ENCODE measurements at places on chromosomes 4 and X.

- no peak for DNase-seq
Observed at GRCh38 chr4:184409911-184410692, 64.2 kb downstream of the IRF2 start.

- no peak for DNase-seq
Observed at GRCh38 chr4:17662694-17663093, 48.3 kb downstream of the MED28 start.

DNA sequence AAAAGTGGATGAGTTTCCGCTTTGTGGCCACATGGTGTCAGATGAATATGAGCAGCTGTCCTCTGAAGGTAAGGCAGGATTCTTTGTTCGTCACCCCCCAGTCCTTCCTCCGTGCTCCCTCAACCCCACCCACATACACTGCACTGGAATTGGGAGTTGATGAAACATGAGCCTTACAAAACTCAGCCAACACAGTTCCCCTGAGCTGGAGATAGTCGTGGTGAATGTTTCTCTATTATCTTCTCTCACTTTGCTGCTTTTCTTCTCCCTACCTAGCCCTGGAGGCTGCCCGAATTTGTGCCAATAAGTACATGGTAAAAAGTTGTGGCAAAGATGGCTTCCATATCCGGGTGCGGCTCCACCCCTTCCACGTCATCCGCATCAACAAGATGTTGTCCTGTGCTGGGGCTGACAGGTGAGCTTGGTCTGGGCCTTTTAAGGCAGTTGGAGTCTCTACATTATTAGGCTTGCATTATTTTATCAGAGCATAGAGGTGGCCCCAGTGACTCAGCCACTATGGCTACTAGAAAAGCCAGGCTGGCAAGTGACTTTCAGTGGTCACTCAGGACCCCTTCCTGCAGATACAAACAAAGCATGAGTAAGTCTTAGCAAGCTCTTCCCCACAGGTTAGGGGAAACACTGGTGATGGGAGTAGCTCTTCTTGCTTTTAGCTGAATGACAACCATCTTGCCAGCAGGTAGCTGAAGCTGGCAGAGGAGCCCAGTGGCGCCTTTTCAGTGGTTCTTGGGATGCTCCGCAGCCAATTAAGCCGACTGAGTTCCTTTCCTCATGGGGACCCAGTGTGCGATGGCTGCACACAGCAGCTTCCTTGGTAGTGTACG lies 1.6 kb downstream of the RPL10 start:
- DNase-seq, result no peak

DNA sequence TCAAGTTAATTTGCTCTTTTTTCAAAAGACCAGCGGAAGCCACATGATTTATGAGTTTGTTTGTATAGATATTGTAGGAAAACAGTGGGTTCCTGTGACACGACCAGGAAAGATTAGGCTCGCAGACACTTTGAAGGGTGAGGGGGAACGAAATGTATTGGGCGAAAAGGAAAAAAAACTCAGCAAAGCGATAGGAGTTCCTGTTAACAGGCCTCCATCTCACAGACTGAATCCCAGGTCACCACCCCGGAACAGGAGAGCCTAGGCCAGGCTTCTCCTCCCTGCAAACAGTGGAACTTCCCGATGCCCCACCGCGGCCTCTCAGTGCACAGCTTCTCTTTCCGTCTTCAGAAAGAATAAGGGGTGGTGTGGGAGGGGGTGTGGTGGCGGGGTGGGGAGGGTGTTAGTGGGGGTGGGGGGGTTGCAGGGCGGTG lies 181.8 kb upstream of the GPRIN3 start:
- peak; percentile 67 for DNase-seq

GRCh38 chrX:38473701-38474100 lies 87.6 kb upstream of the TSPAN7 start:
- DNase-seq, result no peak

DNA sequence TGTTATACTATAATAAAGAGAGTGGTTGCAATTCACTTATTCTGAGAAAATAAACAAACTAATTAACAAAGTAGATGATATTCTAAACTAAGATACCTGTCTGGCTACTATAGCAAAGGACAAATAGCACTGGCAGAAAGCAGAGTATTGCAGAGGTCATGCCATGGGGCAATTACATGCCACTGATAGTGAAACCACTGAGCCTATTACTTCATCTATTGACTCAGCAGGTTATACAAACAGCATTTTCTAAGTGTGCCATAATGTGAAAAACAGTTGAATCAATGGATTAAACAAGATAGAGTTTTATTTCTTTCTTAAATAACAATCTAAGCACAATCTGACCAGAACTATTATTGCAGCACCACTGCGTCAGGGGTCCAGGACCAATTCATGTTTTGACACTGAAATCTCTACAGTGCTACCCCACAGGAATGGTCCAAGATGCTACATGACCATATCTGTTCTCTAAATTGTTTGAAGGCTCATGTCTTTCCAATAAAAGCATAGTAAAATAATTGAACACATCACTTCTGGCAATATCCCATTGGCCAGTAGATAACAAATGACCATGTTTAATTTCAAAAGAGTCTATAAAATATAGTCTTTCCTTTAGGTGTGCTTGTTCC lies 389.5 kb upstream of the GRID2 start:
- peak; percentile 37 for DNase-seq

- DNase-seq, result no peak
Observed at GRCh38 chrX:26219351-26219750, 3.4 kb downstream of the MAGEB5 start.

DNA sequence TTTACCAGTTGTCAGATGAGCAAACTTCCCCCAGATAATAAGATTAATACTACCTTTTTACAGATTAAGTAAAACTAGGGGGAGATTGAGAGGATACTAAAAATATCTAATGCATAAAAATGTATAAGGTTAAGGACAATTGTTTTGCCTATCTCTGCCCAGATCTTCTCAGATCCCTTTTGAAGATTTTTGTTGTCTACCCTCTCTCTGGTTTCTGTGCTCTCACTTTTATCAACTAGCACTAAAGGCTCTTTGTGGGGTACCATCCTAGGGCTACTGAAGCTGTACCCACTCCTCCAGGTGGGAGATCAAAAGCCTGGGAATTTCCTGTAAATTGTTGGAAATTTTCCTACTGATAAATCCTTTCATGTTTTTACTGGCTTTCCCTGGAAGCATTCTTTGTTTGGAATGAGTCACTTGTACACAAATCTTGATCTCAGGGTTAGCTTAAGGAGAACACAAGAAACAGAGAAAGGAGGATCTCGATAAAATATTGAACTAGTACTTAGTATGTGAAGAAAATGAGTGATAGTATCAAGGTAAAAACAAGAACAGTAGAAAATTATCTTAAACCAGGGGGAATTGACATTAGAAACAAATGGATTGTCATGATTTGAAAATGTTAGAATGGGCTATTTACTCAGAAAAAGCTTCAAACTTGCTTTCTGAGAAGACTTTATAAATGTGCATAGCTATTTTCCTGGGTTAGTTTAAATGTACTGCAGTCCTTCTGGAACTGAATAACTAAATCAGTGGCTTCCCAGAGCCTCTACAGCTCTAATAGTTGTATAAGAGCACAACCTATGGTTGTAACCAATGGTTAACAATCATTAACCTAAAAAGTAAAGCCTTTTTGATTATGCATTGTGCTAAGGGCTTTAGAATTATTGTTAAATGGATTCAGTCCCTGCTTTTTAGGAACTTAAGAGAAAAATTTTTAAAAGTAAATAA lies 679.9 kb upstream of the MAGEB2 start:
- DNase-seq, result no peak

DNA sequence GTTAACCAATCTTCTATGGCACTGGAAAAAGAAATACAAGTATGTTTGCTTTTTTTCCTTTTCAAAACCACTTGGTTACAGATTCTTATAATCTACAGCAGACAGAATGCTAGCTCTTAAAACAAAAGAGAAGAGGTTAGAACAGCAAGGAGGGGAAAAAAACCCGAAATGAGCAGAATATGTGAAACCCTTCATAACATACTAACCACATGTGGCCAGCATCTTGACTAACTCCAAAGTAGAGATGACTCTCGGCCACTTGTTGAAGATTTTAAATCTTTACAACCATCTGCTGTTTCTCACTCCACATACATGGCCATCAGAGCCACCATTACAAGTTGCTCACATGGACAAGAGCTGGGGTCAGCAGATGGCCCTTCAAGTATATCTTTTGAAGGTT lies 100.3 kb downstream of the PAPSS1 start:
- no peak for DNase-seq

DNA sequence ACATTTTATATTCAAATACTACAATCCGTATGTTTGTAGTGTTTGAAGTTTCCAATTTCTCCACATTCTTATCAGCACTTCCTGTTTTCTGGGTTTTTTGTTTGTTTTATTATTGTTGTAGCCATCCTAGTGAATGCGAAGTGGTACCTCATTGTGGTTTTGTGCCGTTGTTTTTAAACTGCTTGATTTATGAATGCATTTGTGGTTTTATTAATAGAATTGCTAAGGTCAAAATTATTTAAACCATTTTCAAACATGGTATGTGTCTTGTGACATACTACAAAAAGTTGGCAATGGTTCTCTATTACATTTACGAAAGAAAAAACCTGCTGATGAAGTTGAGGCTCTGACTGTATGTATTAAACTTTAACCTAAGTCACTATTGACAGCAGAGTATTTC lies 780.0 kb upstream of the MAGEB2 start:
- no peak for DNase-seq

DNA sequence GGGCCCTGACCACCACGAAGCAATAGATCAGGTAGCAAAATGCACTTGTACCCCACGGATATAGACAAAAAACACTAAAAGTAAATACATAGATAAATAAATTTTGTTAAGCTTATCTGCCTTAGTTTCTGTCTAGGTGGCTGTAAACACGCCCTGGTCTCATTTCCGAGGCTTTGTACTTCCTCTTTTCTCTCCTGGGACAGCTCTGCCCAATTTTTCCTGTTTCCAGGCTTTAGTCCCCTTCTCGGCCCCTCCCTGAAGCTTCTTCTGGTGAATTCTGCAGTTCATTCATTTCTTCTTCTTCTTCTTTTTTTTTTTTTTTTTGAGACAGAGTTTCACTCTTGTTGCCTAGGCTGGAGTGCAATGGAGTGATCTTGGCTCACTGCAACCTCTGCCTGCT lies 73.4 kb upstream of the STOX2 start:
- no peak for DNase-seq

DNA sequence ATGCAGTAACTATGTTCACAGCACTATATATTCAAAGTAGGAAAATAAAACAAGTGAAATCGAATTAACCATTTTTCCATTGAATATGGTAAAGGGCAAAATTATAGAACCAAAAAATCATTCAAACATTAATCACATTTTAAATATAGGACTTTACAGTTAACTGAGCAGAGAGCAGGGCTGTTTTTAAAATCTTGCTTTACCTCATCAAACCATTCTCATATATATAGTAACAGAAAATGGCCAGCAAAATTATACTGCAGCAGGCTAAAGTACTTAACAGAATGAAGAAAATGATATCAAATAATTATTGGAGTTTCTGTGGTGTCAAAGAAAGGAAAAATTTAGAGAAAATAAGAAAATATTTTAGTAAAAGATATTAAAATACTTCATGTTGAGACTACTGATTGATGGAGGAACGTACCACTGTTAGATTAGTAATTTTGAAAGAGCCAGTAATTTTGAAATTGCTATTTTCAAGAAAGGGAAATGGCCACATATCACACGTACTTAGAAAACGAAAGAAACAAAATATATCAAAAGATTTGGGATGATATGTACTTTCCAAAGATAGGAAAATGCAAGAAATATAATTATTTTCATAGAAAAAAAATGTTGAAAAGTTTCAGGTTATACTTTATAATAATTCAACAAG lies 813.7 kb downstream of the DMD start:
- no peak for DNase-seq

DNA sequence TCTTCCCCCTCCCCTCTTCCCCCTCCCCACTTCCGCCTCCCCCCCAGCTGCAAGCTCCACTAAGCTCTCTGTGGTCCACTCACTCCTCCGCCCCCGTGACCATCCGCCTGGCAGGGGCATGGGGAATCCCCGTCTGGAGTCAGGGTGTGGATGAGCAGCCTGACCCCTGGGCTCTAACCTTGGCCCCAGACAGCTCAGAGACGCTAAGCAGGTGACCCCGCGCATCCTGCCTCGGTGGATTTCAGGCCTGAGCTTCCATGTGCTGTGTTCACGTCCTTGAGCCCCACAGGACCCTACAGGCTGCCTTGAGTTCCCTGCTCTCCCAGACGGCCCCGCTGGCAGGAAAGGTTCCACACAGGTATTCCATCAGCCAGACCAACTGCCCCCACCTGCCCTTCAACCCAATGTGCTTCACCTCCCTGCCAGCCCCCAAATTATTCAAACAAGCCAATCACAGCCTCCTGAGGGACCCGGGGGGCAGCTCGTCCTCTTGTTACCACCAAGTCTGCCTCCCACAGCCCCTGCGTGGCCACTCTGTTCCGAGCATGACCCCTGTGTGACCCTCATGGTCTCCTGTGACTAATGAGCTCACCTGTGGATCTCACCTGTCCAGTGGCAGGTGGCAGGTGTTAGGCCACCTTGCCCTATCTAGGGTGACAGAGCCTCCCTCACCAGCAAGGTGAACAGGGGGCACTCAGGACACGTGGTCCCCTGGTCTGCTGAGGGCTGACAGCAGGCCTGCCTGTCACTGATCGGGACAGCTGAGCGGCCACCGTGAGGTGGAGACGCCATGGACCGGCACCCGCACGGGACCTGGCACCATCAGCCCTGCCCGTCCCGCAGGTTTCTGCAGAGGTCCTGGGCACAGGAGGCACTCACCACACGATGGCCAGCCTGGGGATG lies 73.2 kb upstream of the MXD4 start:
- DNase-seq, result no peak

DNA sequence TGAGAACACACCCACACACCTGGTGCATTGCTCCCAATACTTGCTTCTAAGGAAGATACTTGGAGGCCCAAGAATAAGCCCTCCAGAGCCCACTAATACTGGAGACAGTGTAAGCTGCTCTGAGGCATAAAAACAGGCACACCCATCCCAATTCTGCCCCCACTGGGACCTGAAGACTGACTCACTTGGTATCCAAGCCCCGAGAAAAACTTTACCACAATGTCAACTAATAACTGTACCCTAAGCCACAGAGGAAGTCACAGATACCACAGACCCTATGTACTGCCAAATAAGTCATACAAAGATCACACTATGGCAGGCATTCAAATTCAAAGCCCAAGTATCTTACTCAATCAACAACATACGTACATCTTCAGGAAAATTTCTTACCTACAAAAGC lies 398.2 kb upstream of the SPANXN1 start:
- DNase-seq, result no peak

DNA sequence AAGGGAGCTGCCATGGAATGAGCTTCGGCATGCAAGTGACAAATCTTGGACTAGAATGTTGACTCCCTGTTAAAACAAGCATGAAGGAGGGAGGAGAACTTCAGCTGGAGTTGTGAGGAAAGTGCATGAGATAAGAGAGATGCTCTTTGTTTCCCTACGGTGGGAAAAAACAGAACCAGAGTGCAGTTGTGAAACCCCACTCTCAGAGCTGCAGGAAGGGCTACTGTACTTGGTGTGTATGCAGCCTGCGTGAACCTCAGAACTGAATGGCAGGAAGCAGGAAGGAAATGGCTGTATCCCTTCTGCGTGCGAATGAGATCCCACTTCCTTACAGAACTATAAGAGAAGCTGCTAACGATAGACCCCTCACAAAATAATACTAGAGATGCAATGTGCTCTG lies 57.2 kb downstream of the EGF start:
- DNase-seq, result no peak

GRCh38 chr4:6502147-6502546 lies 29.7 kb upstream of the PPP2R2C start:
- no peak for DNase-seq
